GM10248 (cell line): ENCODE measurements at places on chromosomes 3 and 15.

DNA sequence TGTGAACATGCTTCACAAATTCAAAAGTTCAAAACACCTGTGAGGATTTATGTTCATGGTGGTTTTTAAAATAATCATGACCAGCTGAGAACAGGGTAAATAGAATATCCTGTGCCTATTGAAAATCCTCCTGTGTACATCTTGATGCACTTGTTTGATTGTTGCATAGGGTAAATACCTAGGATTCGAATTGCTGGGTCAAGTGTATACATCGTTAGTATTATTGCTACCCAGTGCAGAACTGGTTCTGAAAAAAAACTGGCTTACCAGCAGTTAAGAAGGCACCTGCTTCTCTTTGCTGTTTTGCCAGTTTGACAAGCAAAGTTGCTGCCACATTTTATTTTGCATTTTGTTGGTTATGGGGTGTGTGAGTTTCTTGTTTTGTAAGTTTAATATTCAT is 272.6 kb downstream of the CLSTN2 start:
- no peak for DNase-seq

DNA sequence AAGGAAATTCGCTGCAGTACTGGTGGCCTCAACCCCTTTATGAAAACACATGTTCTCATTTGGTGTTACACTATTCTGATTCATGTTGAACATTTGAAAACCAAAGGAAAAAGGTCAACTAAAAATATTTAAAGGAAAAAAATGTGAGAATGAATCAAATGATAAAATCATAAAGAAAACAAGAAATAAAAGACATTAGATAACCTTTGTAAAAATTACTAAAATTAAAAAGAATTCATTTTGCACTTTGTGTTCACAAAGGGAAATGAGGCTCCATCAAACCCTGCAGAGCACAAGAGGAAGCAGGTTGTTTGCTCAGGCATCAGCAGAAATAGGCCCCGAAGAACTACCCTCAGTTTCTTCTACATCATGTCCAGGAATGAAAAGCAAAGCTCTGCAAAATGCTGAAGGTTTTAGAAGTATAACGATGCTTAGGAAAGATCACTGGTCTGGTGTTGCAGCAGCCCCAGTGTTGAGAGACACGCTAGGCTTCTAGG is 41.2 kb downstream of the MAP4 start:
- DNase-seq: no peak

DNA sequence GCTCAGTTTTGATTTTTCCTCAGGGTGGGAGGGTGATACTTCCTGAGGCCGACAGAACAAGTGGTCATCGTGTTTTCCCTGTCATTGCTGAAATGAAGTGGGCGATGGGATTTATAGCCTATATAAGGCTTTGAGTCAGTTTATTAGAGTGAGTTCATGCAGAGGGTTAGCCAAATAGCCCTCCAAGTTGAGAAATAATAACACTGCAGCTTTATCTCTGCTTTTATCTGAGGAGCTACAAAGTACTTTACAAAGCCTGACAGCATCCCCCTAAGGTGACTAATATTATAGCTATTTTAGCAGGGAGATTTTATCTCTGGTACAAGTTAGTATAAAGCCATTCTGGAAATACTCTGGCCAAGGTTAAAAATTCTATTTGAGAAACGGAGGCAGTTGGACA is 389.6 kb downstream of the MFSD1 start:
- no peak for DNase-seq

DNA sequence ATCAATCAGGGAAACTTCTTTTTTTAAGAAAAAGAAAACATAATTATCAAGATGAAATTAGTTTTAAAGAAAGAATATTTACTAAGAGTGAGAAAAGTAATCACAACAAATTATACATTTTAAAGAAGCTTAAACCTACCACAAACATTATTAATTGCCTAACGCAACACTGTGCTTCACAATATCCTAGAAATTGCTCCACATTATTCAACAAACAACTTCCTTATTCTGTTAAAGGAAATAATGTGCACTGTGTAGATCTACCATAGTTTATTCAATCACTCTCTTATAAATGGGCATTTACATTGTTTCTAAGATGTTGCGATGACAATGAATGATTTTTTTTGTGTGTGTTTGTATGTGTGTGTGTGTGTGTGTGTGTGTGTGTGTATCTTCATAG is 525.9 kb upstream of the KCNMB2 start:
- no peak for DNase-seq

GRCh38 chr3:116337229-116337628 is 108.1 kb downstream of the LSAMP start:
- DNase-seq: no peak

GRCh38 chr3:89058371-89058770 is 49.0 kb upstream of the EPHA3 start:
- no peak for DNase-seq

- no peak for DNase-seq
Observed at GRCh38 chr3:45816544-45816943, 20.2 kb upstream of the SLC6A20 start.

DNA sequence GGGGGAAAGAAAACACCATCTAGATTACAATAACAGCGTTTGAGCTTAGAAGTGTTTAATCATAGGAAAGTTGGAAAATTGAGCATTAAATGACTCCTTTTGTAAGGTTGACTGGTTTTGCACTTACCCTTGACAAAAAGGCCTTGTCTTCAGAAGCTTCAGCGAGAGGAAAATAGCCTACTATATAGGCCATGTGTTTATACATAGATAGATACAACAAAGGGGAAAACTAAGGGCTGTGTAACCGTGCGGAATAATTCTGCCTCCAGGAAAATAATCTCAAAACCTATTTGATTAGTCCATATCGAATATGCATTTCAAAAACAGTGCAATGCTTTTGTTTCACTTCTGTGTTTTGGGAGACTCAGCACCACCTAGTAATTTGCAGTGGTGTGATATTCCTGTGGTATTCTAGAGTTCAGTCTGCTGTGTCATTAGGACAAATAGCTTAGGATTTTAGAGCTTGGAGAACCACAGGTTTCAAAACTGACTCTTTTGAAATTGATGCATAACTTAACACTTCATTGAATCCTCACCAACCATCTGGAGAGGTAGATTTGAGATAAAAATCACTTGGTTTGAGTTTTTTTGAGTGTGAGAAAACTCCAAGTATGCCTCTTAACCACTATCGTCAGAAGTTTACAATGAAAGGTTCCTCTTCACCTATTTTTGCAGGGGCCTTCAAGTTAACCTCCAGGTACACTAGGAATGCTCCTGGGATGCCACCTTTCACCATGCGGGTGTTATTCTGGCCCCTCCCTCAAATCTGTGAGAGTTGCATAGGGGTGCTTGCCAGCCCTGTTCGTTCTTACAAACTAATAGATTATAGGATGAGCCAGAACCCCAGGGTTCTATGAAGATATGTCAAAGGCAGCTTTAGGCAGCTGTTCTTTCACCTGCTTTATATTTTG is 1.9 kb downstream of the ARHGAP31 start:
- DNase-seq: no peak

DNA sequence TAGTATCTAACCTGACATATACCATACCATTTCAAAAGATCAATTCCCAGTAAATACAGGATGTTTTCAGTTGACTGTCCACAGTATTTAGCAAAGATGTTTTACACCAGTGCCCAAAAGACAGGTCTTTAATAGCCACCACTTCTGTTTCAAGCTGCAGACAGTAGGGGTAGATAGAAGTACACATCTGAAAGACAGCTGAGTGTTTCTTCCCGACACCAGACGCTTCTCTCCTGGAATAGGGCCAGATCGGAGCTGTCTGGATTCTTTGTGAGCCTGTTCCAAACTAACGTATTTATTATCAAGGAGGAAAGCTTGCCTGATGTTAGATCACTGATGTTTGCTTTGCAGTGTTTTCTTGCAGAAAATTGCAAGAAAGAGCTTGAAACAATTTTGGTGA is 136.1 kb upstream of the RBMS3 start:
- DNase-seq: no peak

GRCh38 chr3:79368403-79368802 is 399.4 kb downstream of the ROBO1 start:
- no peak for DNase-seq

DNA sequence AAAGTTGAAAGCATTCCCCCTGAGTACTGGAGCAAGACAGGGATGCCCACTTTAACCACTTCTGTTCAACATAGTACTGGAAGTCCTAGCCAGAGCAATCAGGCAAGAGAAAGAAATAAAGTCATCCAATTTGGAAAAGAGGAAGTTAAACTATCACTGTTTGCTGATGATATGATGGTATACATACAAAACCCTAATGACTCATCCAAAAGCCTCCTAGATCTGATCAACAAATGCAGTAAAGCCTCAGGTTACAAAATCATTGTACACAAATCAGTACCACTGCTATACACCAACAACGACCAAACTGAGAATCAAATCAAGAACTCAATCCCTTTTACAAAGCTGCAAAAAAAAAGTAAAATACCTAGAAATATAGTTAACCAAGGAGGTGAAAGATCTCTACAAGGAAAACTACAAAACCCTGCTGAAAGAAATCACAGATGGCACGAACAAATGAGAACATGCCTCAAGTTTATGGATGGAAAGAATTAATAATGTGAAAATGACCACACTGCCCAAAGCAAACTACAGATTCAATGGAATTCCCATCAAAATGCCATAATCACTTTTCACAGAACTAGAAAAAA is 40.3 kb downstream of the RPL39L start:
- DNase-seq: no peak

DNA sequence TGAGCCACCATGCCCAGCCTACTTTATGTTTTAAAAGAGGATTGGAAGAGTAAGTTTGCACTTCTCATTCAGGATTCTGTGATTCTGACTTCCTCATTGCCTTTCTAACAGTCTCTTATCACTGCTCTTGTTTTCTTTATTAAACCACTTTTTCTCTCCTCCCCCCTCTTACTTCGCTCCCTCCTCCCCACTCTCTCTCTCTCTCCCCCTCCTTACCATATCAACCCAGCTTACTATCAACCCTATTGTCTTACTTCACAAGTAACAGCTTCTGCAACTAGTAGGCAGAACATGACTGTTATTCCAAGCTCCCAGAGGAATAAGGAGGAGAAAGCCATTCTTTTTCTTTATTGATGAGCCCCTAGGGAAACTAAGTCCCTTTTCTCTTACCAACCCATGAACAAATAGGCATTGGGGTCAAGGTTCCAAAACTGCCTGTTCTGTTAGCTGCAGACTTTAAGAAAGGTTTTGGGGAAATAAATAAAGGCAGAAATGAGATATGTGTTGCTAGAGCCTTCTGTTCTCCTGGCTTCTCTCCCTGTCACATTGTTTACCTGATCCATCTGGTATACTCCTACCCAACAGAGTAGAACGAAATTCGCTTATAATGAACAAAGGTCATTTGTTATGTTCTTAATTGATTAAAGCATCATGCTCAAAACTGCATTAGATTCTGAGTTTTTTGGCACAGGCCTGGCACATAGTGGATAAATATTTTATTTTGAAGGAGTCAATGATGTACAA is 56.4 kb upstream of the RASGRP1 start:
- no peak for DNase-seq

DNA sequence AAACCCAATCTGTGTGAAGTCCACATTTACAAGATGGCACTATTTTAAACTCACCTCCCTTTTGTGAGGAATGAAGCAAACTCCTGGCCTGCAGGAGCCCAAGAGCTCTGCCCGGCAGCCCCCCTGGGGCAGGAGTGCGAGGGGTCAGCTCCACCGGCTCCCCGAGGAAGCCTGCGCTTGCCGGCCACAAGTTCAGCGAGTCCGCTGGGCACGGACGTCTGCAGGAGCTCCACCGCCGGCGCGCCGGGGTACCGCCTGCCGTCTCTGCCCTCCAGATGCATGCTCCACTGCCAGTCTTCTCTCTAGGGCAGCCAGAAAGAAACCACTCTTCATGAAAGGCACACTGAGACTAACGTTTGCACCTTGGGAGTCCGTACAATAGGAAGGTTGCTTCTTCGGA is 17.5 kb downstream of the OCA2 start:
- DNase-seq: no peak

DNA sequence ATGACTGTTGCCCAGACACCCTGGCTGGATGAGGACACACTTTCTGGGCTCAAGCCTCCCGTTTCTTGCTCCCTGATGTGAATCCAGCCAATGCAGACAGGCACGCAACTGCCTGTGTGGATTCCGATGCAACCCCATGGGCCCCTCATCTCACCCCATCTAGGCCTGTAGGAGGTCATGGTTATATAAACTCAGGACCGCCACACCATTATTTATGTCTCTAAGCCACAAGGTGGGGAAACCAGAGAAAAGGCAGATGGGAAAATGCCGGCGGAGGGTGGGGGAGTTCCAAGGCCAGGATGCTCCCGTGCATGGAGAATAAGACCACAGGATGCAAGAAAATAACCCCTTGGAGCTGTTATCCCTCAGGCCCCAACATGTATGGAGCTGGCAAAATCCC is 2.0 kb downstream of the MESP1 start:
- no peak for DNase-seq

- no peak for DNase-seq
Observed at GRCh38 chr3:57007521-57008460, 52.7 kb upstream of the SPATA12 start.

- no peak for DNase-seq
Observed at GRCh38 chr3:70582803-70583202, 270.4 kb upstream of the MDFIC2 start.

- no peak for DNase-seq
Observed at GRCh38 chr15:68499620-68500312, 67.8 kb upstream of the ITGA11 start.

GRCh38 chr3:12741209-12741608 is 17.9 kb downstream of the TMEM40 start:
- no peak for DNase-seq

DNA sequence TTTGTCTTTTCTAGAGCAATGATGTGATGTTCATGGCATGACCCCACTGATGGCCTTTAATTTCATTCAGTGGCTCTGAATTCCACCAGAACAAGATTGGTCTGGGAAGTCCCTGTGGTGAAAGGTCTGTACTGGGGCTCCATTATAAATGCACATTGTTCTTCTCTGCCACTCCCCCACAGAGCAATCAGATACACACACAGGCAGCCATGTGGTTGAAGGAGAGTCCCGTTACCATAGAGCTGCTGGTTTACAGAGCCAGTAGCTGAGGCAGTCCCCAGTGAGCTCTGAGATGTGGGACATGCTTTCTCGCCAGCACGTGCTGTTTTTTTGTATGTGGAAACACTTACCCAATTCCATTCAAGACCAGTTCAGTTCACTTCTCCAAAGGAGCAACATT is 172.7 kb upstream of the TRIM42 start:
- DNase-seq: peak; percentile 28

DNA sequence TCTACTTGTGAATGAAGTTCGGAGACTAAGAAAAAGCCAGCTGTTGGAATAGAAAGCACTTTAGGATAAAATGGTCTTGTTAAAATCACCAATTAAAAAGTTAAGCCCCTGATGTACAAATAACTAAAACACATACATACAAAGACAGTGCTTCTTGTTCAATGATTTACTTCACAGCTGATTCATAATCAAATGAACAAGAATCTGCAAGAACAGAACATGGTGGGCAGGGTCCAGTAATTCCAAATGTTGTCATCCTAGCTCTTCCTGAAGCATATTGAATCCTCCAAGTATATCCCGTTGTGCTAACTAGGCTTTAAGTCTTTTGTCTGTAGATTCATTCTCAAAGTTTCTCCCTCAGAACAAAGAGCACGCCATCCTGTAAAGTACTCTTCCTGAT is 24.5 kb downstream of the NIT2 start:
- no peak for DNase-seq

- DNase-seq: no peak
Observed at GRCh38 chr15:43317566-43318184, 12.7 kb downstream of the LCMT2 start.
